Sciatic nerve (tissue), 2 donors: ENCODE measurements at places on chromosomes 5 and 9. TPM values are rescaled to one million over a fixed set of nuclear protein-coding genes. Genes with fewer than 3 reads are reported as not detected.

The DRD1 gene
- total RNA-seq = 0.89 TPM

The DNAJC21 gene
- 48.3 TPM for total RNA-seq

- DNase-seq = peak; percentile 70
Observed at GRCh38 chr9:2158111-2158610, 143.0 kb downstream of the SMARCA2 start.

- DNase-seq = no peak
Observed at GRCh38 chr5:78341440-78341839, 19.0 kb upstream of the SCAMP1 start.

- no peak for DNase-seq
Observed at GRCh38 chr9:96177005-96177718, 124.8 kb downstream of the HSD17B3 start.

- no peak for DNase-seq
Observed at GRCh38 chr9:73093016-73093739, 58.5 kb upstream of the ANXA1 start.

GRCh38 chr9:32590476-32590875 is 17.5 kb upstream of the NDUFB6 start:
- no peak for DNase-seq

GRCh38 chr5:38723426-38723825 is 122.4 kb upstream of the OSMR start:
- no peak for DNase-seq

GRCh38 chr5:93579692-93580062 is 1.3 kb downstream of the NR2F1-AS1 start:
- DNase-seq = peak; percentile 79
